ENCODE measurements at places on chromosomes 5 and 9.

GRCh38 chr5:57703721-57704120 is 221.1 kb upstream of the ACTBL2 start:
- DNase-seq: no peak

- peak; percentile 96 for DNase-seq
Measured at GRCh38 chr9:37800631-37801286, at the start of gene DCAF10. Gene DCAF10, plus strand, starts transcription at chr9:37800797. Its CDS starts 70 bp downstream, at chr9:37800867.

- no peak for DNase-seq
Measured at GRCh38 chr9:71816916-71817451, 48.7 kb upstream of the CEMIP2 start.

- no peak for DNase-seq
Measured at GRCh38 chr5:17252543-17252942, 35.1 kb downstream of the BASP1 start.

DNA sequence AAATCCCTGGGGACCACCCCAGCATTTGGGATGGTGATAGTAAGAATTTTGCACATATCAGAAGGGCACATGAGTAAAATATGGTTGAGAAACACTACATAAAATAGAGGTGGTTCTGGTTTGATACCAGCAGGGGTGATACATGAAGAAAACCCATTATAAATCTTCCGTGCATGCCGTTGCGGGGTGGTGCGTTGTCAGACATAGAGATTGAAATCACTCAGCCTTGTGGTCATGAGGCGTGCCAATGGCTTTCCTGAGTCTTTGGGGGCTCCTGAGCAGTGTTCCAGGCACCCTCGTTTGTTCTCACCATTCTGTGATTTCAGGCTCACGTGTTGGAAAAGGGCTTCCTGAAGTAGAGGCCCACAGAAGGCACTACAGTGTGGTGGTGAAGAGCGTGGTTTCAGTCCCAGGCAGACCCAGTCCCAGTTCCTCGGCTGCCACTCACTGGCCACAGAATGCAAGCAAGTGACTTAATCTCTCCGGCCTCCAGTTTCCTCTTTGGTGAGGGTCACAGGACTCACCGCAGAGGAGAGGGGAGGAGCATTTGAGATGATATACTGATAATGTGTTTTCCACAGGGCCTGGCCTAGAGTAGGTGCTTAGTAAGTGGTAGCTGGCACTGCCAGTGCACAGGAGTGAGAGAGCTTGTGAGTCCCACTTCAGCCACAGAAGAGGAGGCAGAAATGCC is 20.5 kb upstream of the GLRX start:
- DNase-seq: peak; percentile 48

- no peak for DNase-seq
Measured at GRCh38 chr9:38120961-38121360, 51.9 kb upstream of the SHB start.

- no peak for DNase-seq
Measured at GRCh38 chr5:162274679-162275078, 207.1 kb downstream of the GABRG2 start.

GRCh38 chr5:165565911-165566310 is 2060.5 kb downstream of the MAT2B start:
- no peak for DNase-seq

GRCh38 chr5:86768699-86769202 is 151.0 kb downstream of the COX7C start:
- no peak for DNase-seq

DNA sequence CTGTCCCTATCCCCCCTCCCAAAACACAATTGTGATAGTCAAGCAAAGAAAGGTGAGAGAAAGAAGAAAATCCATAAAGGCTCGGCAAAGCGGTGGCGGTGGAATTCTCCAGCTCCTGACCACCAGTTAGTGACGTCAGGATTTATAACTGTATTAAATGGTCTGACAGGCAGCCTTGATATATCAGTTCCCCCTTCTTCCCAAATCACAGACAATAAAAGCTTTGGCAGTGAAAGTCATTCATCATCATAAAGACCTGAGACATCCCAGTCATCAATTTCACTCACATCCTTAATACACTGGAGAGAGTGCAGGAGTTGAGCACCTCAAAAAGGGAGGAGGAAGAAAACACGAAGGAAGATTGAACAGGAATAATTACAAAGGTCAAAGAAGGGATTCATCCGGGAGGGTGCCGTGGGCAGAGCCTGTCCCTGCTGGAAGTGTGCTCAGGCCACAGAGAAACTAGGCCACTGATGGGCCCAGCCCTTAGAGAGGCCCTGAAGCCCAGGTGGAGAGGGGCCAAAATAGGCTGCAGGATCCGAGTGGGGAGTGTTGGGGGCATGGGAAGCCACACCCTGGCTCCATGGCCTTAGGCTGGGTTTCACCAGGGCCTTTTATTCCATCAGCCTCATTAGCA is 131.9 kb downstream of the PAX5 start:
- no peak for DNase-seq

- no peak for DNase-seq
Measured at GRCh38 chr5:64437496-64437895, 68.3 kb upstream of the RGS7BP start.
